ENCODE measurements at places on chromosomes 3 and 15. TPM values are rescaled to one million over a fixed set of nuclear protein-coding genes. Genes with fewer than 3 reads are reported as not detected.

DNA sequence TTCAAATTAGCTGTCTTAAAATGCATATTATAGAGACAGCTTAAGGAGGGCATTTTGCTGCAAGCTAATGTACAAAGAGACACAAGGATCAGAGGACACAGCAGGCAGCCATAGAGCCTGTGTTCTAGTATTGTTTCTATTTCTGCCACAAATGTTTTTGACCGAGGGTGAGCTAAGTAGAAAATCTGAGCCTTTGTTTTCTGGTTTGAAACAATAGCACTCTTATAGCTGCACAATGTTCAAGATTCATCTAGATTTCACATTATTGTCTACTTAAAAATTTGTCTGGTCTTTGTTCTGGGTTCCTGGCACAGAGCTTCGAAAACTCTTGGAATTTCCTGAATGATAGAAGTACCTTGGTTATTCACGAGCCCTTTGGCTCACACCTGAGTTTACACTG is 40.0 kb upstream of the TUSC7 start:
- DNase-seq: no peak

DNA sequence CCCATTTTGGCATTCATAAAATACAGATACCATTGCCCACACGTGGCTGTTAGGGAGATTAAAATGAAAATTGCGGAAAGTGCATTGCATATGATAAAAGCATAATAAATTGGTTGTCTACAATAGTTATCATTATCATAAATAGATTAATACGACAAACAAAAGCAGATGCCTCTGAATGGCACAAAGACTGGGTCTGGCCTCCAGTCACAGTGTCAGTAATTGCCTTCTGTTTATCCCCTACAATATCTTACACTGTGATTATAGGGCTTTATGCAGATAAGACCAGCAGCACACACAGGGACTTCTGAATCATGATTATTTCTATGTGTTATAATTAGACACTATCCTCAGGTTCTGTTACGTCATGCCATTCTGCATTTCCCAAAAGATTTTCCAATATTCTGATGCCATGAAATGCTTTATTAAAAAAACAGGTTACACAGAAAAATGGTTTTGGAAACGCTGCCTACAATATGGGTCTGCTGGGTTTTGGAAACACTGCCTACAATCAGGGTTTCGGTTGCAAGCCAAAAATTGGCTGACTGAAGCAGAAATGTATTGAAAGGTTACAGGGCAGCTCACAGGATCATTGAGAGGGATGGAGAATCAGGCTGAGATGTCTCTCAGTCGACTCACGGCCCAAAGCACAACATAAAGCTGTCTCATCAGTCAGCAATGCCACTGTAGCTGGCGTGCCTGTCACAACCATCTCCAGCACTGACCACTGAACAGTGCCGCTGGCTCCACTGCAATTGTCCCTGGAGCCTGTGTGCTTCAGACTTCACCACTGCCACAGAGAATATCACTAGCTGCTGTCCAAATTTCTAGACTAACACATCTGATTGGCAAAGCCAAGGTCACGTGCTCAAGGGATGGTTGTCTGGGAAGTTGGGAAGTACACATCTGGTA is 248.1 kb downstream of the ERC2 start:
- DNase-seq: no peak

NEO1 gene
- total RNA-seq: 0.56 TPM

CLDND1 gene
- total RNA-seq: 93.3 TPM

DNA sequence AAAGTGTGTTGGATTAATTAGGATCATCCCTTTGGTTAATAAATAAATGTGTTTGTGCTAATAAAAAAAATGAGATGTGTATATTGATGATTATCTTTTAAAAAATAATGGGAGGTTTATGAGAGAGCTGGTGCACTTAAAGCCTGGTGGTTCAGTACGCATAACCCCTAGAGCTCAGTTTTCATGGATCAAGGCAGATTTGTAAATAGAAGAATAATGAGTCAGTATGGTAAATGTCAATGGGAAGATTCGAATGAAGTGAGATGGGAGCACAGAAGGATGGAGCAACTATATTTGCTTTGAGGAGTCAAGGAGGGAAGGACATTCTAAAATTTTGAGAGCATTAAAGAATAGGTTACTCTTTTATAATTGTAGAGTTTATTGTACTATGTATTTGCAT is 35.4 kb downstream of the AKAP13 start:
- DNase-seq: no peak

FSD2 gene
- not detected for total RNA-seq

DNA sequence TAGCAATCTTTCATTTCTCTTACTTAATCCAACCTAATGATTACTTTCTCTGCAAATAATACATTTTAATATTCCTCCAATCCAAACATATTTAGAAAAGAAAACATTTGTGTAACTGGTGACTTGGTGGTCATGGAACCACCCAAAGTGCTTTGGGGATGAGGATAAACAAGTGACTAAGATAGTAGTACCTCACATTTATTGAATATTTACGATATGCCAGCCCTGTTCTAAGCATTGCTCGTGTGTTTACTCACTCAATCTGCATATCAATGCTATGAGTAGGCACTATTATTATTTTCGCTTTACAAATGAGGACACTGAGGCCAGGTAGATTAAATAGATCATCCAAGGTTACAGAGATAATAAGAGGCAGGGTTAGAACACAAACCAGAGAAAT is 189.5 kb downstream of the SHOX2 start:
- DNase-seq: no peak

DNA sequence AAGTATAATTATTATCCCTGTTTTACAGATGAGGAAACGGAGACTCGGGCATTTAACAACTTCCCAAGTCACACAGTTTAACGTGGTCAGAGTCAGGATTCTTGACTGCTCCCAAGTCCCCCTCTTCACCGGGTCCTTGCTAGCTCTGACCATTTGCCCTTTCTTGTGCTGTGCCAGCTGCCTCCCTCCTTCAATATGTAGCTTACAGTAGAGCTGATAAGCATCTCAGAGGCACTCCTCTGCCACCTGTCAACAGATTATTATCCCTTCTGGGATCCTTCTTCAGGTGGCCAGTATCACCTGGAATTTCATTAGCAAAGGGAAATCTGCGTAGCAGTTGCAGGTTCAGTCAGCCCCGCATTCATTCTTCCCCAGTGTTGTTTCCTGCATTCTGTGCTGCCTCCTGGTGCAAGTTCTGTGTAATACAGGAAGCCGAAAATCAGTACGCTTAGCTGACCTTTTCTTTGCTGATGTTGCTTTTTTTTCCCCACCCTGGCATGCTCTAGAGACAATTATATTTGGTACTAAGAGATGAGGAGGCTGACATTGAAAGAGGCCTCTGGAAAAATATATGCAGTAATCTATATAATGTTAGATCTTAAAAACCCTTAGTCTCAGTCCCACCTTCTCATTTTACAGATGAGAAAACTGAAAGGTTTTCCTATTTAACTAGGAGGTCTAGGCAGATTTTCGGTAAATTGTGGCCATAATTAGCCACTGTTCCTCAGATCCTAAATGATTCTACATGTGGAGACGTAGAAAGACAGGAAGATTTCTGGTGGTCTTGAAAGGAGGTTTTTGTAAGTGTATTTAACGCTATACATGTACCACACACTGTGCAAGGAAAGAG is 24.8 kb downstream of the TMOD2 start:
- DNase-seq: no peak

- no peak for DNase-seq
Observed at GRCh38 chr15:68148039-68148438, 57.1 kb downstream of the CALML4 start.
